H9 (cell line): ENCODE measurements at places on chromosomes 4 and X.

DNA sequence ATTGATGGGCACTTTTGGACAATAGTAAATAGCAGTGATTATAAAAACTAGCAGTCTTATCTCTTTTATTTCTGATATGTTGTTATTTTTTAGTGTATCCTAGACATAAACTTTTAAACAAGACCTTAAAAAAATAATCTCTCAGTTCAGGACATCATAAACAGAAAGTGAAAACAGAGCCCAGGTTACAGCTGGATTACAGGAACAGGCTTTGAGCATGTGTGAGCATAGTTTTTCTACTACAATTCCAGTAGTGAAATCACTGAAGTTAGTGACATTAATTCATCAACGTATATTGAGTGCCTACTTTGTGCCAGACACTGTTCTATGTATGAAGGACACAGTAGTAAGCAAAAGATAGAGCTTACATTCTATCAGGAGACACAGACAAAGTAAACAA is 16.9 kb downstream of the TRIM75 start:
- no peaks in the 10 kb centered on the region for H3K36me3 ChIP-seq
- no peaks in the 10 kb centered on the region for H3K4me1 ChIP-seq
- no peak overlapping the region for H3K27ac ChIP-seq
- no peak overlapping the region for H3K4me3 ChIP-seq
- no peaks in the 10 kb centered on the region for H3K27me3 ChIP-seq
- no peak for DNase-seq

- DNase-seq = no peak
- peaks cover 23% of the 10 kb centered on the region; the same call in 1 of the 2 replicates for H3K4me1 ChIP-seq
- no peak overlapping the region for H3K27ac ChIP-seq
- peak overlapping the region; percentile 98 for H3K4me3 ChIP-seq
- no peaks in the 10 kb centered on the region for H3K27me3 ChIP-seq
- peaks cover 46% of the 10 kb centered on the region for H3K36me3 ChIP-seq
Measured at GRCh38 chrX:133412665-133413064, 2.6 kb downstream of the GPC4 start.

DNA sequence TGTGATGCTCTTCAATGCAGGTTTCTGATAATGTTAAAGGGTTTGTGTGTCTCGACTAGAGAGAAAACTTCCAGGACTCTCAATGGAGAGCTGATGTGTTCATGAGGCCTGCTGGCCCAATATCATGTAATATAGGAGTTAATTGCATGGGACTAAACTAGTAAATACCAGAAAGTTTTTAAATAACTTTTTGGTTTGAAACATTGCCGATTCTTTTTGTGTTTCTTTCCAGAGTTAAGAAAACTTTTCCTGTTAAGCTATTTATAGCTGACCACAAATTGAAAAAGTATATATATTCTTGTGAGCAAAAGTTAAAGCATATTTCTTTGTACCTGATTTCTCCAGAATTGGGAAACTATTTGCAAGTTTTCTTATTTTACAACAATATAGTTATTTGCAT is 49.7 kb downstream of the FAM9B start:
- no peak for DNase-seq
- no peak overlapping the region for H3K27ac ChIP-seq
- no peak overlapping the region for H3K4me3 ChIP-seq
- H3K36me3 ChIP-seq = no peaks in the 10 kb centered on the region; the same call in 2 of the 3 replicates
- no peaks in the 10 kb centered on the region for H3K27me3 ChIP-seq

GRCh38 chrX:44239036-44239435 is 104.4 kb downstream of the EFHC2 start:
- no peaks in the 10 kb centered on the region for H3K4me1 ChIP-seq
- H3K27ac ChIP-seq = no peak overlapping the region
- no peaks in the 10 kb centered on the region for H3K27me3 ChIP-seq
- DNase-seq = no peak

DNA sequence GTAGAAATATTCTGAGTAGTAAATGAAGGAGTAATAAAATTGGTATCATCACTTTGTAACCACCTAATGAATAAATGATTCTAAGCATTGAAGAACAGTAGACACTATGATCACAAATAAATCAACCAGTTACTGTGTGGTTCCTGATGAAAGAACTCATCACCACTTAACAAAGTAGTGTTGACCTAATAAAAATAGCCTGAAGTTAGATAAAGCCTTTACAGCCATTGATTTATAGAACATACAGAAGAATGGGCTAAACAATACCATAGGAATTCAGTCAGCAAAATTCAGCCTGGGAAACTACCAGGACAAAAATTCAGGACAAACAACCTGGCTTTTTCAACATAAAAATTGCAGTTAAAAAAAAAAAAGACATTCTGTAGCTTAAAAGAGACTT is 9.0 kb downstream of the SLC30A9 start:
- H3K27ac ChIP-seq = no peak overlapping the region
- no peak overlapping the region for H3K4me3 ChIP-seq
- H3K4me1 ChIP-seq = no peaks in the 10 kb centered on the region
- H3K36me3 ChIP-seq = peaks cover 12% of the 10 kb centered on the region

- no peak overlapping the region for H3K27ac ChIP-seq
- no peaks in the 10 kb centered on the region for H3K36me3 ChIP-seq
- no peak for DNase-seq
- H3K27me3 ChIP-seq = peaks cover 96% of the 10 kb centered on the region
Measured at GRCh38 chr4:80192252-80192866, 4.9 kb upstream of the PRDM8 start.

GRCh38 chrX:131812847-131813825 is 210.0 kb upstream of the STK26 start:
- no peaks in the 10 kb centered on the region for H3K27me3 ChIP-seq
- peaks cover 61% of the 10 kb centered on the region for H3K36me3 ChIP-seq
- no peak overlapping the region for H3K4me3 ChIP-seq
- no peaks in the 10 kb centered on the region for H3K4me1 ChIP-seq

DNA sequence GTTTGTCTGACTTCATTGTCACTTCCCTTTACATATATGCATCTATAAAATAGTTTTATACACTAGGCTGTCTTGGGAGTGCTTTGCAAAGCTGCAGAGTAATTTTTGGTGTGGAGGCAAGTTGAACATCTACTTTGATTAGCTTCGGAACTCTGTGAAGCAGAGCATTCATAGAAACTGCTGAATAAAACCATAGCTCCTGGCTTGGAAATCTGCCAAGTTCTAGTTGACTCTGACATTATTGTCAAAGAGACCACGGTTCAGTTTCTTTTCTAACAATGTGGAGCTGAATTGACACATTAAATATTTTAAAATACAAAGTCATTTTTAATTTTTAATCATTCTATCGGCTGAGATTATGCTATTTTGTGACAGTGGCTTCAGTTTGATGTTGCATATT is 335.0 kb downstream of the BMPR1B start:
- no peaks in the 10 kb centered on the region for H3K27me3 ChIP-seq
- no peak overlapping the region for H3K27ac ChIP-seq
- no peaks in the 10 kb centered on the region for H3K4me1 ChIP-seq
- H3K4me3 ChIP-seq = no peak overlapping the region
- no peak for DNase-seq

DNA sequence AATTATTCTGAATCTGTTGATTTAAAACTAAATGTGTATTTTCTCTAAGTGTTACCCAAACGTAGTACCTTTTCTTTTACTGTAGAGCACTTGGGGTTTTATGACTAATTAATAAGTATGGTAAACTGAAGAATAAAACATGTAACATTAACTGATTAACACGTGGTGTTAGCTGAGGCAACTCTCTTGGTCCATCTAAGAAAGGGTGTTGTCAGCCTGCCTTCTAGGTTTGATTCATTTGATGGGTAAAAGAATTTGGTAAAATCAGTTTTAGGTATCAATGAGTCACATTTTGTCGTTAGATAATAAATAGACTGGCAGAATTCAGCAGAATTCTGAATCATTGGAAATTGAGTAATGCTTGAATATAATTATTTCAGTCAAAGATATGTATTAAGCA is 99.7 kb downstream of the AFF1 start:
- no peak overlapping the region for H3K4me3 ChIP-seq
- DNase-seq = no peak
- no peaks in the 10 kb centered on the region for H3K36me3 ChIP-seq
- H3K4me1 ChIP-seq = peaks cover 12% of the 10 kb centered on the region; the same call in 1 of the 2 replicates

GRCh38 chrX:19867411-19867732 is 20.0 kb downstream of the SH3KBP1 start:
- no peak for DNase-seq
- H3K27me3 ChIP-seq = no peaks in the 10 kb centered on the region
- no peak overlapping the region for H3K4me3 ChIP-seq
- H3K27ac ChIP-seq = no peak overlapping the region
- peaks cover 7% of the 10 kb centered on the region for H3K36me3 ChIP-seq

DNA sequence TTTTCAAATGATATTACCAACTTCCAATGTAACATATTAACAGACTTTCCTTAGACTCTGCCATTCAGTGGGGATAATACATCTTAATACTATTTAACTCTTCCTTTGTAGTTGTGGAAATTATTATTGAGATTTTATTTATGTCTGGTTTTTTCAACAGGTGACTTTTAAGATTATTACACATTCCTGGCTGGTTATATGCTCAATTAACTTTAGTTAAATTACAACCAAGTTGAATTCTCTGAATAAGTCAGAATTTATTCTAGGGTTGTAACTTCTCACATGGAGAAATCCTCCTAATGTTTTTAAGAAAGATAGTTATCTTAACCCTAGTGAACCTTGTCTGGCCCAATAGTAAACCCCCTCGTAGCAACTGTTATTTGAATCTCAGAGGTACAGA is 107.3 kb downstream of the SLC10A6 start:
- no peak overlapping the region for H3K27ac ChIP-seq

- H3K36me3 ChIP-seq = no peaks in the 10 kb centered on the region
- no peaks in the 10 kb centered on the region for H3K4me1 ChIP-seq
- no peak overlapping the region for H3K27ac ChIP-seq
- H3K27me3 ChIP-seq = no peaks in the 10 kb centered on the region; the same call in 1 of the 2 replicates
Measured at GRCh38 chr4:8675383-8675782, 82.8 kb downstream of the CPZ start.

GRCh38 chrX:149652232-149652981 is 20.8 kb upstream of the TMEM185A start:
- H3K4me3 ChIP-seq = no peak overlapping the region
- 0 out of 2 replicates have a peak, but pooled peaks cover under 1% of the 10 kb centered on the region for H3K36me3 ChIP-seq
- H3K4me1 ChIP-seq = no peaks in the 10 kb centered on the region
- no peak for DNase-seq
- no peak overlapping the region for H3K27ac ChIP-seq
- H3K27me3 ChIP-seq = no peaks in the 10 kb centered on the region

DNA sequence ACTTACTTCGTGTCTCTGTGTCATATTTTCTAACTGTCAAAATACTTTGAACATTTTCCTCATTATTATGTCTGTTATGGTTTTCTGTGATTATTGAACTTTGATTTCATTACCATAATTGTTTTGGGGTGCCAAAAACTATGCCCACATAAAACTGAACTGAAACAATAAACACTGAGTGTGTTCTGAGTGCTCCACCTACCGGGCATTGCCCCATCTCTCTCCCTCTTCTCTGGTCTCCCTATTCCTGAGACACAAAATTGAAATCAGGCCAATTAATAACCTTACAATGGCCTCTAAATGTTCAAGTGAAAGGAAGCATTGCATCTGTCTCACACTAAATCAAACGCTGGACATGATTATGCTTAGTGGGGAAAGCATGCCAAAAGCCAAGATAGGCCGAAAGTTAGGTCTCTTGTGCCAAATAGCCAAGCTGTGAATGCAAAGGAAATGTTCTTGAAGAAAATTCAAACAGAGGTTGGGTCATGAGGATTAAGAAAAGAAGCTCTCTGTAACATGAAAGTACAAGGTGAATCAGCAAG is 972.3 kb downstream of the PCDH7 start:
- no peak overlapping the region for H3K4me3 ChIP-seq
- H3K27me3 ChIP-seq = no peaks in the 10 kb centered on the region
- no peaks in the 10 kb centered on the region for H3K36me3 ChIP-seq
- no peak for DNase-seq
- H3K4me1 ChIP-seq = no peaks in the 10 kb centered on the region

GRCh38 chr4:158181906-158182305 is 9.1 kb upstream of the GASK1B start:
- H3K4me1 ChIP-seq = no peaks in the 10 kb centered on the region
- DNase-seq = no peak
- no peaks in the 10 kb centered on the region for H3K27me3 ChIP-seq
- no peak overlapping the region for H3K27ac ChIP-seq
- no peak overlapping the region for H3K4me3 ChIP-seq
- H3K36me3 ChIP-seq = no peaks in the 10 kb centered on the region

- H3K27me3 ChIP-seq = no peaks in the 10 kb centered on the region
- no peak overlapping the region for H3K27ac ChIP-seq
- no peaks in the 10 kb centered on the region for H3K4me1 ChIP-seq
- DNase-seq = no peak
- H3K36me3 ChIP-seq = no peaks in the 10 kb centered on the region
Measured at GRCh38 chr4:175280153-175280552, 362.0 kb downstream of the ADAM29 start.

- peak; percentile 36 for DNase-seq
- H3K4me1 ChIP-seq = no peaks in the 10 kb centered on the region
- no peaks in the 10 kb centered on the region for H3K27me3 ChIP-seq
- H3K27ac ChIP-seq = no peak overlapping the region
- H3K4me3 ChIP-seq = no peak overlapping the region
Measured at GRCh38 chr4:48315728-48316630, 25.4 kb upstream of the SLAIN2 start.

DNA sequence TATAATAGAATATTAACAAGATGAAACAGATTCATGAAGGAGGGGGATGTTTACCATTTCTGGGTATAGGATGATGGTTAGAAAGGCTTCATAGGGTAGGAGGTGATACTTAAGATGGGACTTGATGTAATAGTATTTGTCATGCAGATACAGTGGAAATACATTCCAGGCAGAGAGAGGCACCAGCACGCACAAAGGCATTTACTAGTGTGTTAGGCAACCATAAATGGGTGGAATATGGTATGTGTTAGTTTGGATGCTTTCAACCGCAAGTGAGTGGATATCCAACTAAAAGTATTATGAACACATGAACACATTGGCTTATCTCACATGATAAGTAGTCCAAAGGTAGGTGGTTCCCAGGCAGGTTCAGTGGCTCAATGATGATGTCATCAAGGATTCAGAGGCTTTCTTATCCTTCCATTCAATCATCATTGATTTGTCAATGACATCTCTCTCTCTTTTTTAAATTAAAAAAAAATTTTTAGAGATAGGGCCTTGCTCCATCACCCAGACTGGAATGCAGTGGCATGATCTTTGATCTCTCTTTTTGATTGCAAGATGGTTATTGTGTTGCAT is 12.7 kb upstream of the STARD8 start:
- no peaks in the 10 kb centered on the region for H3K27me3 ChIP-seq
- no peak overlapping the region for H3K27ac ChIP-seq
- no peak for DNase-seq
- H3K4me1 ChIP-seq = no peaks in the 10 kb centered on the region
- no peak overlapping the region for H3K4me3 ChIP-seq

DNA sequence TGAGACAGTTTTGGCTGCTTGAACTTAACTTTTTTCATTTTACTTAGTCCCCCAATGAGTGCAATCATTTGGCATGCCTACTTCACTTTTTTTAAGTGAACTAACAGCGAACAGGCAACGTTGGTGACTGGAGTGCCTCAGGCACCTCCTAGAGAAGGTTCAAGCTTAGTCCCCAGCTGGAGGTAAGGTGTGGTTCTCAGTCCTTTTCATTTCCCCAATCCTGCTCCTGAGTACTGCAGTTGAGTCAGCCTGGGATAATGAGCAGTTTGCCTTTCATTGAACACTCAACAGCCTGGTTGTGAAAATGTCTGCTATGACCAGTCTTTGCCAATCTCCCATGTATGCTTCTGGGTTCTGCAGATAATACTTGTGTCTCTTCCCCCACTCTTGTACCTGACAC is 109.5 kb downstream of the CDKL5 start:
- no peak overlapping the region for H3K27ac ChIP-seq
- H3K4me3 ChIP-seq = no peak overlapping the region
- no peaks in the 10 kb centered on the region for H3K27me3 ChIP-seq
- H3K36me3 ChIP-seq = 0 out of 2 replicates have a peak, but pooled peaks cover 8% of the 10 kb centered on the region

GRCh38 chr4:52957835-52958631 is 95.9 kb downstream of the RASL11B start:
- no peaks in the 10 kb centered on the region for H3K36me3 ChIP-seq
- H3K4me1 ChIP-seq = no peaks in the 10 kb centered on the region; the same call in 1 of the 2 replicates
- H3K27me3 ChIP-seq = no peaks in the 10 kb centered on the region
- no peak overlapping the region for H3K4me3 ChIP-seq
- H3K27ac ChIP-seq = no peak overlapping the region
- no peak for DNase-seq
